Cerebellar nuclear complex (tissue), 1 donor: ENCODE measurements at places on chromosomes 6 and 20.

DNA sequence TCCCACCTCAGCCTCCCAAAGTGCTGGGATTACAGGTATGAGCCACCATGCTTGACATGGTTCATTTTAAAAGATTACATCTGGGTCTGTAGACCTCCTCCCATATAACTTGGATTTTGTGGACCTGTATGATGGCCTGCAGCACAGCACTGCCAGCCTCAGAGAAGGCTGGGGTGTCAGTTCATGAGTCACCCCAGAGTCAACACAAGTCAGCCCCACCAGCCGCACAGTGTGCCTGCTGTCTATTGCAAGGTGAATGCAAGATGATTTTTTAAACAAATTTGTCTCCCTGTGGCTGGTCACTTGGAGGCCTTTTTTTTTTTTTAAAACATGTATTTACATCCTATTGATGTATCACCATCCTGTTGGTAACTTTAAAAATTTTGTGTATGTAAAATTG, 76.7 kb downstream of the RREB1 start:
- no peak for DNase-seq

GRCh38 chr6:75747152-75747992, 1.7 kb upstream of the MYO6 start:
- no peak for DNase-seq

GRCh38 chr6:63600136-63600535, 27.9 kb downstream of the LOC128125822 start:
- DNase-seq: no peak

DNA sequence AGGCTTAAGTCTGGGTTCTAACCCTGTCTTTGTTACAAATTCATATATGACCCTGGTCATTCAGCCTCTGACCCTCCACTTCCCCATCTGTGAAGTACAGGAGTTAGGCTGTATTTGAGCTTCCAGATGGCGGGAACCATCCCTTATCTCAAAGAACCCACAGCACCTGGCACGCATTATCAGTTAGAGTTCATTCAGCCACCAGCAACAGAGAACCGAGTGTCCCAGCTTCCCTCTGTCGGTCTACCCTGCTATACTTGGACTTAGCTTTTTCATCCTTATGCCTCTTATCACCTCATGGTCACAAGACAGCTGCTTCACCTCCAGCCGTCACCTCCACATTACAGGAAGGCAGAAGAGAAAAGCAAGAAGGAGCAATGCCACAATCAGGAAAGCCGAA, 147.8 kb downstream of the EYA2 start:
- DNase-seq: no peak

GRCh38 chr6:84665401-84665800, 99.0 kb downstream of the TBX18 start:
- DNase-seq: no peak

- no peak for DNase-seq
Observed at GRCh38 chr20:57699395-57699794, 10.4 kb downstream of the PMEPA1 start.

DNA sequence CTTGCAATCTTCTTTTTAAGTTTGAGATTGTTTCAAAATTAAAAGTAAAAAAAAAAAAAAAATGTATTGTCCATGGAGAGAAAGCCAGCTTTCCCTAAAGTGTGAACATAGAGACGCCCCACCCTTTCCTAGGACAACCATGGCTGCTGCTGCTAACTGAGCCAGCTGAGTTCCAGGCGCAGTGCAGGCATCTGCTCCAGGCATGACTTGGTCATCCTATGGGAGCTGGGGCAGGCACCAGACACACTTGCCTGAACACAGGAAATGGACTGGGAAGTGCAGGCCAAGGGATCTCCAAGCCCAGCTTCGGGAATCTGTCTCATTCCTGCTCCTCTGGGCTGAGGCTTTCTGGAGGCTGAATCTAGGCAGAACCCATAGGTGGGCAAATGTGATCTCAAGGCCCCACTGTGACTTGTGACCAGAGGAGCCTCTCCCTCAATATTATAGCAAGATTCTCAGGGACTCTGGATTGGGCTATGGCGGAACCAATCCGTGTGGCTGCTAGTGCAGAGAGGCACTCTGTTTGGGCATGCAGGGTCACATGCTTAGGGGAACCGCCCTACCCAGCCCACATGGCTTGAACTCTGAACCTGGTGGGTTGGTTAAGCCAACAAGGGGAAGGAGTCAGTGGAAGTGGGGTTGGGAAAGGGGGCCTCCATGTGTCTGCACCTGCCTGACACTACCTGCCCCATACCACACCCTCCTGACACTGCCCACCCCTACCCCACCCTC, 138.2 kb upstream of the CST7 start:
- DNase-seq: no peak

DNA sequence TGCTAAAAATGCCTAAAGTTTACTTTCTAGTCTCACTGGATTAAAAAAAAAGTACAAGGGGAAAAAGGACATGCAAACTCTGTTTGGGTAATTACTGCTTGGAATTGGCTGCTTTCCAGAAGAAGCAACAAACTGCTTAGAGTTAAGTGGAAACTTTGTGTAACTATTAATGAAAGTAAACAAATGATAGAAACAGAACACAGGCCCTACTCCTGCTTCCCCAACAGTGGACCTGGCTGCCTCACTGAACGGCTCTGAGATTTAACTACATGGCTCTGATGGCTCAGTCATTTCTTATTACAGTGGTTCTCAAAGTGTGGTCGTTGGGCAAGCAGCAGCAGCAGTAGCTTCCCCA, 108.5 kb downstream of the MAN1A1 start:
- DNase-seq: no peak

DNA sequence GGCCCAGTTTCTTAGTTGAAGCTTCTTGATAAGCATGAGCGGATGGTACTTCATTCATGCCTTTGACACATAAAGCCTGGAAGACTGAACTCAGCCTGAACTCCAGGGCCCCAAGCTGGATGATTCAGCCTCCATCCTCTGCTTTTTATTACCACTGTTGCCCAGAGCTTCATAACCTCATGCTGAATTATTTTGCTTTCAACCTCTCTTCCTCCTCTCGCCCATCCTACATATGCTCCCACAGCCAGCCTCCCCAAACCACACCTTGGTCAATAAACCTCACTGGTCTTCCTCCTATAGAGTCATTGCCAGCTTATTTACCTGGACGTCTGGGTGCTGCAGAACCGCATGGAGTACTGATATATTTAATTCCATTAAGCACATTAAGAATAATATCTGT, 59.4 kb downstream of the SLC35B3 start:
- DNase-seq: no peak

DNA sequence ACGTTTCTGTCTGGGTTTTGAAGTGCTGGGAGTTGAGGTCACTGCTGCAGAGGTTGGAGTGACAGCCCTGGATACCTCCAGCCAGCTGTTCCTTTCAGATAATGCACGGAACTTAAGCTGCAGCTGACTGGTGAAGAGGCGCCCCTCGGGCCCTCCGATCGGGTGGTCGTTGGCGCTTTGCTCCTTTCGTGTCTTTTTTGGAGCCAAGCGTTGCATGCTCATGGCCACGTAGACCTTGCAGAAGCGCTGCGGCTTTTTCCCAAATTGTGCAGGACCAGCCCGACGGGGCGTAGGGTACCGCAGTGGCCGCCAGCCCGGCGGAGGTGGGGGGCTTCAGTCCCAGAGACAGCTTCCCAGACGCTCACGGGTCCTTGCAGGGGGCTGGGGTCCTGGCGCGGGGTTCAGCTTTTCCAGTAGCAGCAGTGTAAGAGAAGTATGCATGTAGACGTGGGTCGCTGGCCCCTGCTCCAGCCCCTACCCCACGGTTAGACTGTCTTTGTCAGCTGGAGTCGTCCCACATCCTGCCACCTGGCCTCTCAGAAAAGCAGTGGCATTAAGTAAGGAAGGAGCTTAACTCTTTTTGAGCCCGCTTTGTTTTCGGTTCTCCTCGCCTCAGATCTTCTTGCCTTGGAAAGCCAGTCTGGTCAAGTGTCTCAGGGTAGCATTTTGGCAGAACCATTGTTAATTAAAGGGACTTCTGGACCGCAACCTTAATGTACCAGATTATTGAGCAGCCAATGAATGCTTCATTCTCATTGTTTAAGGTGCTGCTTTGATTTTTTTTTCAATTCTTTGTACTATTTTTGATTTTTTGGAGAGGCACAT, 838 bp downstream of the TNFAIP3 start:
- no peak for DNase-seq

- no peak for DNase-seq
Observed at GRCh38 chr20:63343460-63344445, 17.4 kb downstream of the CHRNA4 start.

DNA sequence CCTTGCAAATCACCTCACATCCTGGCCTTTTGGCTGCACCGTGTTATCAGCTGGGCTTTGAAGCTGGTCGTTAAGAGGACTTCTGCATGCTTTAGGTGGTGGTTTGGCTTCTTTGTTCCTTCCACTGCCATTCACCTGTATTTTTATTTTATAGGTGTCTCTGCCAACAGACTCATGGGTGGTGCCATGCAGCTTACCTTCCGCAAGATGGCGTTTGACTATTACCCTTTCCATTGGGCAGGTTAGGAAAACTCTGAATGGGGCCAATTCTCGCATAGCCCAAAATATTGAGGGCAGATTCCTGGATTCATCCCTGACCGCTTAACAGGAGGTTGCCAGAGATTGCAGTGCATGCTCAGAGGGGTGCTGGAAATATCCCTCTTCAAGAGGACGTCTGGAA, 32.4 kb downstream of the TAF11 start:
- DNase-seq: no peak

DNA sequence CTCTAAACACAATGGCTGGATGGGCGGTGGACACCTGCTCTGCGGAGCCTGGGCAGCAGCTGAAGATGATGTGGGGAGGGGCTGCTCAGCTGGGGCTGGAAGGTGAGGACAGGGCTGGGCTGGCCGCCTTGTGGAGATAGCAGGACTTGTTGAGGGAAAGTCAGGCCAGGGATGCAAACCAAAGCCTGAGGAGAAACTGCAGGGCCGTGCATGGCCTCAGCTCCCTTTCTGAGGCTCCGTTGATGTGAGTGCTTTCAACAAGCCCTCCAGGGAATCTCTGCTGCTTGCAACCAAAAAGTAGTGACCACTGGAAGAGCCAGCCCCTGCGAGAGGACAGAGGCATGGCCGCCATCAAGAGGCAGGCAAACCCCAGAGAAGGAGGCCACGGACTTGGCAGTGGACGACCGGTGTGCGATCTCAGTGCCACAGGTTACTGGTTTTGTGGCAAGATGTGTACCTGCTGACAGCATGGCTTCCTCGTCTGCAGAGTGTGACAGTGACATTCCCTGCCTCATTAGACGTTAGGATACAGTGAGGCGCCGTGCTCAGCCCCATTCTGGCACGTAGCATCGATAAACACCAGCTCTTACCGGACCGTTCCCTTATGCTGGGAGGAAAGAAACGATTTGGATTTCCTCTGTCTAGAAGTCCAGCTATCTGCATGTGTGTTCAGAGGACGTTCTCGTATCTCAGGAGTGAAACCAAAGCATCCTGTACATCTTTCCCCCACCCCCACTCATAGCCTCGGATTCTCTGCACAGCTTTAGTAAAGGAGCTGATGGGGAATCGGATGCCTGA, 37.9 kb downstream of the ERMARD start:
- DNase-seq: no peak

DNA sequence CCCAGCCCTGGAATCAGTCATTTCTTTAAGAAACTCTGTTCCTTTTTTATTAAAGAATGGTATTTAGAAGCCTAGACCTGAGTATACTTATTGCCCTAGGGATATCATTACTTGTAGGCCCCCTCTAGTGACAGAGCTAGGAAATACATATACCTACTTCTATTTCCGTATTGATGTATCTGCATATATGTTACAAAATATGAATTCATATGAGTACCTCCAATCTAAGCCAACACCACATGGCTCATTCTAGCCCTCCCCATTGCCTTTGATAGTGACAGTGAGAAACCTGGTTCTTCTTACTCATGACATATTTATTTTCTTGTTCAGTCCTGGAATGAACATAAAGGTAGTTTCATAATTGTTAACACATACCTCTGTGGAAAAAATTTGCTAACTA, 137.2 kb downstream of the FARS2 start:
- no peak for DNase-seq

GRCh38 chr20:8321001-8321400, 188.9 kb downstream of the PLCB1 start:
- no peak for DNase-seq

GRCh38 chr6:3875486-3875885, 26.3 kb downstream of the FAM50B start:
- DNase-seq: no peak

DNA sequence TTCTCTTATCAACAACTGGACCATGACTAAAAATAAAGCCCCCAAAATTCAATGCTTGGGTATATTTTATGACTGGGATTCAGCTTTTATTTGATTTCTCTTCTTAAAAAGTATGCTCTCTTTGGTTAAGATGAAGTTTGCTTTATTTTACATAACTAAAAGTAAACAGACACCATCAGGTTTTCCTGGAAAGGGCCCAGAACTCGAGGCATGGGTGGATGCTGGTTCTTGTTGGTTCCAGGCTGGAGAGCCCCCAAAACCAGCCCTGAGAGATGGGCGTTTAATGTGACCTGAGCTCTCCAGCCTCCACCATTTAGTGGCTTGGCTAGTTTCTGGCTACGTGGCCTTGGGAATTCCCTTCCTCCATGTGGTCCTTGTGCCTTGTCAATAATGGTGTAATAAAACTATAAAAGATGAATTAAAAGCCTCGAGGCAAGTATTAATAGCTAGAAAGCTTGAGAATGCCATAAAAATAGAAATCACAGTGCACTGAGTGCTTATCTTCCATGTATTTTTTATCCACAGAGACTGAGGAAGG, 34.1 kb downstream of the BANF2 start:
- no peak for DNase-seq

- no peak for DNase-seq
Observed at GRCh38 chr20:17343656-17344452, 117.0 kb downstream of the PCSK2 start.

DNA sequence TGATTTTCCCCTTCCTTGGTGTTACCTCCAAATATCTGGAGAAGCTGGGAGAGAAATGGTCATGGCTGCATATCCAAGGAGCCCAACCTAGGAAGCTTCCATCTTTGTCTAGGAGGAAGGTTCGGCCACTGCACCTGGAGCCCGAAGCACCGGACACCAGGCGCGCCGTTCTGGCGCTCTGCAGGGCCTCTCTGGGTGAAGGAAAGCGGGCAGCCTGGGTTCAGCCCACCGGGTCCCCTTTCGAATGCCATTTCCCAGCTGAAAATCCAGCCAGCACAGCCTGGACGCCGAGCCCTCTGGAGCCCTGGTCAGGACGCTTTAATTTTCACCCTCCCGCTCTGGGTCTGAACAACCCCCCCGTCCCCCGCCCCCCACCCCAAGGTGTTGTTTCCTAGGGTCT, 1.2 kb downstream of the LINC00237 start:
- DNase-seq: no peak

GRCh38 chr6:141269684-141270083, 863.0 kb upstream of the GJE1 start:
- DNase-seq: no peak

GRCh38 chr6:89542081-89542857, 96.3 kb downstream of the LYRM2 start:
- DNase-seq: no peak

DNA sequence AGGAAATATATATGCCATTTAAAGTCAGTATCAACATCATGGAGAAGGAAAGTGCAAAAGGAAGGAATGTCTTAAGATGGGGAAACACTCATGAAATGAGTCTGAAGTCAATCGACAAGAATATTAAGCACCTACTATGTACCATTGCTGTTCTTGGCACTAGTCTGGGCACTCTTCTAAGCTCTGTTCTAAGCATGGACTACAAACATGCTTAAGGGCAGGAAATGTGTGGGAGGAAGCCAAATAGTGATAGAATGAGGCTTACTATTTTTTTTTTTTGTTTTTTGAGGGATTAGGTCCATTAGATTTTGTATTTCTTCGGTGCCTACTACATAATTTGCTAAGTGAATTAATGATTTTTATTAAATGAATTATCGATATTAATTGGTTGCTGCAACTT, 83.8 kb upstream of the SUPT3H start:
- no peak for DNase-seq

- no peak for DNase-seq
Observed at GRCh38 chr20:16711661-16712258, 18.1 kb upstream of the SNRPB2 start.
